ENCODE measurements at places on chromosomes 4 and X.

- no peak for DNase-seq
Observed at GRCh38 chr4:54228961-54229501, at the start of gene PDGFRA. PDGFRA (plus strand) TSS chr4:54229293; CDS start chr4:54258769, 29,476 bp downstream.

DNA sequence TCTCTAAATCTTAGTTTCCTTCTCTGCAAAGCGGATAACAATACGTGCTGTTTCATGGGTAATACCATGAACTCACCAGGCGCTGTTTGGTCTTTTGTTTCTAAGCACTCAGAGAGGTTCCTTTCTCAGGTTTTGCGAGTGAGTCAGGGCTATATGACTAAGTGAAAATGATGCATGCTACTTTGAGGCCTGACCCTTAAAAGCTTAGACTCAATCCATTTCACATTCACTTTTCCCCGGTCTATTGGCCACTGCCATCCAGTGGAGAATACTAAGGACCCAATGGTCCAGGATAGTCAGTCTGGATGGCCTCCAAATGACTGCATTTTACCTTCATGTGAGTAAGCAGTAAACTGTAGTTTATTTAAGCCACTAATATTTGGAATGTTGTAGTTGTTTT is 400.8 kb upstream of the SLIT2 start:
- DNase-seq = no peak

- DNase-seq = no peak
Observed at GRCh38 chrX:47501226-47502074, 18.4 kb upstream of the ZNF41 start.

DNA sequence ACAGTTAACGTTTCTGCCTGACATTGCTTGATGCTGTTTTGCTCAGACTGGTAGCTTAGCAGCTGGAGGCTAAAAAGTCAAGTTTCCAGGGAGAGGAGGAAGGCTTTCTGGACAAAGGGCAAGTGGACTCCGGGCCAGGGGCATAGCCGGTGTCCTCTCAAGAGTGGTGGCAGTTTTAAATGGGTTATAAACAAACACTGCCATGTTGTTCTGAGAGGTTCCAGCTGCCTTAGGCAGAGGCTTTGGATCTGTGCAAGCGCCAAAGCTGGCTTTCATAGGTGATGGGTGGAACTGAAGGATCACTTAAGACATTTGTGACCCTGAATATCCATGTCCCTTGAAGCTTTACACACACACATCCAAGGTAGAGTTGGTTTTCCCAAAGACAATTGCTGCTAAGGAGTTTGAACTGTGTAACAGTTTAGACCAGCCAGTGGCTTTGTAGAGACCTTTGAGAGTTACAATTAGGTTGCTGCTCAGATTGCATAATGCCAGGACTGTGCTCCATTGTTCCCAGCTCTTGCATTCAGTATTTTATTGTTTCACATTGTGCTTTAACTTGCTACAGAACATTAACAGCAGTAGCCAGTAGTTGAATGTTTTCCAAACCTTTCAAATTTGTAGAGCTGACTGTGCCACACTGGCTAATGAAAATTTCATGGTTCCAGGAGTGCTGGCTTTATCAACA is 54.1 kb upstream of the AP1S2 start:
- DNase-seq = no peak

DNA sequence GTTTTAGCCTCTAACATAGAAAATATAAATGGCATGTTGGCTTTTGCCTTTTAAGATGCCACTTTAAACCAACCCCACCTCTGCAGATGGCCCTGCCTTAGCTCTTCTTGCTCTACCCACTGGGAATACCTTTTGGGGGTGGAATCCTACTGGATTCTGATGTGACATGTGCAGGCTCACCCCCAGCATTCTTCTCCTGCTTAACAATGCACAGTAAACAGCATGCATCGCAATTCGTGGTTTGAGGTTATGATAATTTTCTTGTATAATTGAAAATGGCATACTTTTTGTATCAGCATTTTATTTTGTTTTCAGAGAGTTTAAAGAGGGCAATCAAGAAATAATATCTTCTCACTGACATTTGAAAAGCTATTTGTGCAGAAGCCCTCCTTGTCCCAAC is 167.9 kb downstream of the AREG start:
- DNase-seq = no peak

GRCh38 chr4:88497859-88498409 is 25.6 kb downstream of the PYURF start:
- DNase-seq = no peak

DNA sequence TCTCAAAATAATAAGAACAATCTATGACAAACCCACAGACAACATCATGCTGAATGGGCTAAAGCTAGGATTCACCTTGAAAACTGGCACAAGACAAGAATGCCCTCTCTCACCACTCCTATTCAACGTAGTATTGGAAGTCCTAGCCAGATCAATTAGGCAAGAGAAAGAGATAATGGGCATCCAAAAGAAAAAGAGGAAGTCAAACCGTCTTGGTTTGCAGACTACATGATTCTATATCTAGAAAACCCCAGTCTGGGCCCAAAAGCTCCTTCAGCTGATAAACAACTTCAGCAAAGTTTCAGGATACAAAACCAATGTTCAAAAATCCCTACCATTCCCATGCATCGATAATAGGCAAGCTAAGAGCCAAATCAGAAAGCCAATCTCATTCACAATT is 59.0 kb downstream of the CHM start:
- DNase-seq = no peak

GRCh38 chrX:137549073-137549472 is 16.9 kb upstream of the ZIC3 start:
- DNase-seq = no peak
